ENCODE measurements at places on chromosomes 2 and 18.
A peak's percentile ranks its signal among the peaks of the same experiment; 100 is the strongest.

DNA sequence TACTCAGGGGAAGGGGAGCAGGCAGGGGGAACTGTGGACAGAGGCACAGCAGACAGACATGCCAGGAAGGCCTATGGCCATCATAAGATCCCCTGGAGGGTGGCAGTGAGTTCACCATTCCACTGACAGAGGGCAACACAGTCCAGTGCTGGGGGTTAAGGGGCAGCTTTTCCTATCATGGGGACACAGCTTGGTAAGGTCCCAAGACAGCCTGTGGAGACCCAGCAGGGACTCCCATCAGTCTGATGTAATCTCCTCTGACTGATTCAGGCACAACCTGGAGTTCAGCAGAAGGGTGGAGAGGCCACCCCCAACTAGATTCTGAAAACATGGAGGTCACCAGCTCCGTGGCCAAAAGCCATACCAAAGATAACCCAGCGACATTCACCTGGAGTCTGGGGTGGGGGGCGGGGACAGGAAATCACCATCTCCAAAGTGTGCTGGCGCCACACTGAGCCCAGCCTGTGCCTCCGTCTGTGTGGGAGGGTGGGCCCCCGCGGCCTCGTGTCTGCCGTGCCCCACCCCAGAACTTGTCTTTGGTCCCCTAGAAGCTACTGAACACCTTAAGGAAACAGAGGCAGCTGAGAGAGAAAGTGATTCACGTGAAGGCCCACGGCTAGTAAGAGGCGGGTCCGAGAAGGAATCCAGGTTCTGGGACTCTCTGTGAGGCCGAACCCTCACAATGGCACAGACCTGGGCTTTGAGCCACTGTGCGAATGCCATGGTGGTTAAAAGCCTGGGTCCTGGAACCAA, 28.6 kb downstream of the DNMT3A start:
- DNase-seq: no peak

DNA sequence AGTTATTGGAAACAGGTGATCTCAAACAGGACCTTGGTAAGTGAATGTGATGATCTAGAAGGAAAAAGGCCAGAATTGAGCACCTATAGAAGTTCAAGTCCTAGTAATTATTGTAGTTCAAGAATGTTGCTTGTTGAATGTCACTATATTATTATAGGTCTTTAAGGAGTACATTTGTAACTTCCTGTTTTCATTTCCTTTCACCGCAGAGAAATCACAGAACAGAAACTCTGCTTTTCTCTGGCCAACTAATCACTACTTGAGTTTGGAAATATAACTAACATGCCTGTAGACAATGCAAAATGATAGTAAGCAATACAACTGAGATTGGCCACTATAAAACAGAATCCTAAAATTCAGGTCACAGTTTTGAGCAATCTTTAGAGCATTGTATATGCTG, 61.8 kb upstream of the EFEMP1 start:
- DNase-seq: no peak

- DNase-seq: no peak
These were observed at the start of gene ITGB6 for GRCh38 chr2:160199683-160200389. TSS of gene ITGB6 (minus strand) at chr2:160200272. CDS start at chr2:160200063, 209 bp downstream.

DNA sequence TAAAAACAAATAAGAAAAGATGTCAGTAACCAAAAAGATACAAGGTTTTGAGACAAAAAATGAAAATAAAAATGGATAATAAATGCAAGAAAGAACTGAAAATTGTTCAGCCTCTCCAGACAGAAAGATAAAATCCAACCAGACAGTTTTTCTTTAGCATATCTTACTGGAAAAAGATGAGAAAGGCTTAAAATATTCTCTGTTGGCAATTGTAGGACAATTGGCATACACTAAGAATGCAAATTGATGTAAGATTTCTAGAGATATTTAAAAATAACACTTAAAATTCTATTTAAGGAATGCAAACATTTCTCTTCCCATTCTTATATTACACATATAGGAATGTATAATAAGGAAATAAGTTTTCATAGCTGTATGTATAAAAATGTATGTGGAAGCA, 590.6 kb downstream of the DSC3 start:
- no peak for DNase-seq

- DNase-seq: no peak
These were observed 73.9 kb downstream of the LBH start for GRCh38 chr2:30305235-30305634.

DNA sequence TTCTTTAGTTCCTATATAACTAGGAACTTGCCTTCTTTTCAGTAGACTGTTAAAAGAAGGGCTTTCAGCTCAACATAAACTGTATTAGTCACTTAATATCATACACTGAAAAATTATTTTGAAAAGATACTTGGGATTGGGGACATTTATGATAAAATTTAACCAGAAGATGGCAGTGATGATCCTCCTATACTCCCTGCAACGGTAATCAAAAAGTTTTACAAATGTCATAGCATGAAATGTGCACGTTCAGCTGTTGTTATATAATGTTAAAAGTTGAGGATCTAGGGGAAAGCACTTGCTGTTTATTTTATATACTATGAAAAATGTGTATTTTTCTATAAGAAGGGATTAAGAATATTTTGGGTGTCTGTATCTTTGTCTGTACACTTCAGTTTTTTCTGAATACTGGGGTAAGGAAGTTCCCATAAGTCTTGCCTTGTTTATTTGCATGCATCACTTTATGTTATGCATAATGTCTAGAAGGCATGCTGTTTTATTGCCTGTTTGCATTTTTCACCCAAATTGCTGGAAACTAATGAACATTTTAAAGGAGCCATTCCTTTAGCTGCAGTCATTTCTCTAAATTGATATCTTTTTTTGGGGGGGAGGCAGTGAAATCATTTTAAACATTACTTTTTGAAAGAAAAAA, 19.0 kb downstream of the DYNC1I2 start:
- DNase-seq: no peak

GRCh38 chr2:201057087-201057521, 14.4 kb downstream of the HYCC2 start:
- DNase-seq: no peak

DNA sequence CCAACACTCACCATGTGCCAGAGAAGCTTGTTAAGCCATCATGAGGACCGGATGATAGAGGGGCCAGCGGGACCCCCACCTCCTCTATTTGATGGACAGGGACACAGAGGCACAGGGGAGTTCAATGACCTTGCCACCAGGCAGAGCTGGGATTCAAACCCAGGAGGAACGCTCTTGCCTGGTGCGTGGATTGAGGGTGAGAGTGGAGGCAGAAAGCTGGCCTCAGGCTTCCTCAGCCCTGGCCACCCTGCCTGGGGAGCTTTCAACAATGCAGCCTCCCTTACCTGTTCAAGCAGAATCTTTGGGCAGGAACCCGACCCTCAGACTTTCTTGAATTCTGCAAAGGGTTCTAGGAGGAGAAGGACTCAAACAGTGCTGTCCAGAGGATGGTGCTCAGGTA, 39.9 kb upstream of the MAL start:
- no peak for DNase-seq

DNA sequence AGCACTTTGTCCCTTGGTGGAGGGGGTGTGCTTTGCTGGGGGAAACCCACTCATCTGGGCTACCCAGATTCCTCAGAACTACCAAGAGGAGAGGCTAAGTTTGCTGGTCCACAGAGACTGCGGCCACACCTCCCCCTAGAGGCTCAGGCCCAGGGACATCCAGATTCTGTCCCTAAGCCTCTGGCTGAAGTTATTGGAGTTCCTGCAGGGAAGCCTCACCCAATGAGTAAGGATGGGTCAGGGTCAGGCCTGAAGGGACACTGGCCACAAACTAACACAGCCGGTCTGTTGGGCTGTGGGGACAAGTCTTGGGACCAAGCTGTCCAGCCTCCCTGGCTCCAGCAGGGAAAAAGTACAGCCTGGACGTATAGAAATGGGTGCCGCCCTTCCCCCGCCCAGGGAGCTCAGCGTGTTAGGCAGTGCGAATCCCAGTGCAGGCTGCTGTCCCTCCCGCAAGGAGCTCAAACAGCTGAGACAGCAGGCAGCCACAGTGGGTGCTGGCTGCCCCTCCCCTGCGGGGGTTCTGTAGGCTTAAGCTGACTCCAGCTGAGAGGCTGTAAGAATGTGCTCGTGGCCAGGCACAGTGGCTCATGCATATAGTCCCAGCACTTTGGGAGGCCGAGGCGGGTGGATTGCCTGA, 86.9 kb upstream of the ARL5A start:
- no peak for DNase-seq

- DNase-seq: no peak
These were observed 38.2 kb downstream of the CASP8 start for GRCh38 chr2:201298462-201299052.

DNA sequence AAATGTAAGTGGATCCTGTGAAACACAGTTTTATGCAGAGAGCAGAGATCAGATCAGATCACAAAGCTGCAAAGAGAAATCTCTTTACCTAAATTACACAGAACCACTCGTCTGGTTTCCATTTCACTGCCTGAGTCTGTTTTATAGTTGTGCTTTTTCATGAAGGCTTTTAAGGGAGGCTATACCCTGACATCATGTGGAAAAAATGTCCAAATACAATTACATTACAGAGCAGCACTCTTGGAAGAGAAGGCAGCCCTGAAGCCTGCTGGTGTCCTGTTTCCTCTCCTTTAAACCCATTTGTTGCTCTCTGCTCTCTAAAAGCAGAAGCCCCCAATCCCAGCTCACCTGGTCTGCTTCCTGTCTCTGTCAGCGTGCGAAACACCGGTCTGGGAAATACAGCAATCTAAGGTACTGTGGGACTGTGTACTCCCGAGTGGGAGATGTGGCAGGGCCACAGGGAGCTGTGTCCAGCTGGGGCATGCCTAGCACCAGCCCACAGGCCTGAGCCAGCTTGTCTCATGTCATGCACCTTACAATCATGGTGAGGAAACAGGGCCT, 24.8 kb upstream of the ZFP36L2 start:
- DNase-seq: no peak

GRCh38 chr18:45061359-45061758, 380.7 kb downstream of the SETBP1 start:
- peak; percentile 12 for DNase-seq

DNA sequence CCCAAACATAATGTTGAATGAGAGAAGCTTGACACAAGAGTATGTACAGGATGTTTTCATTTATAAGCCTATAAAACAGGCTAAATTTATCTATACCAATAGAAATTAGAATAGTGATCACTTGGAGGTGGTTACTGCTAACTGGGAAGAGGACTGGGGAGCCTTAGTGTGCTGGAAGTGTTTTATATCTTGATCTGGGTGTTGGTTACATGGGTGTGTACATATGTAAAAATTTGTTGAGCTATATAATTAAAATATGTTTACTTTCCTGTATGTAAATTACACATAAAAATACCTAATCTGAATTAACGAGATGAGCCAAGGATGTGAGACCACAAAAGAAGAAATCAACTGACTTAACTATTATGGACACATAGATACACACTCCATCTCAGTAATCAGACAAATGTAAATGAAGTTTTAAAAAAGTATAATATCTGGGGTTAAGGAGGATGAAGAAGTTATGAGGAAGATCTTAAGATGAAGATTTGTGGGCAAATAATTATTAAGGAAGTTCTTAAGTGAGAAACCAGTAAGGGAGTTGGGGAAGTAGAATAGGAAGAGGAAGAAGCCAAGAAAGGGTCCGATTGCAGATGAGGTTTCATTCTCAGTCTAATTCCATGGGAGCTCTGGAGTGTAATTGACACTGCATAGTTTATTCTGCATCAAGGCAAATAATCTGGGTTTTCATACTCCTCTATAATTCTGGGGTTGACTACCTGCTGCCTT, 32.3 kb upstream of the NABP1 start:
- no peak for DNase-seq

DNA sequence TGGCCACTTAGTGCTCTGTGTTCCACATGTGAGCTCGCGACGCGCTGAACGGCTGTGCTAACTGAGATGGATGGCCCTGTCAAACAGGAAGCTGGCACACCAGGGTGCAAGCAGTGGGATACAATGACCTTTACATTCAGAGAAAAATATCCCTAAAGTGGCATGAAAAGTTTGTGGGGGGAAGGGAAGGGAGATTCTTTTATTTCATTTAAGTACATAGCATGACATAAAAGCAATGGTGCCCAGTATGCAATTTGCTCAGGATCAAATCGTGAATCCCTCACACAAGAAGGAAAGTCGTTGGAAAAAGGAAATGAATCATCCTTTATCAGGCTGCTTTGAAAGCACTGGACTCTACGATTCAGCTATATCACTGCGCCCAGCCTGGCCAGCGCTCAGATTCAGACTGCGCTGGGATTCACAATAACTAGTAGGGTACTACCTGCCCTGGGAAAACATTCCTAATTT, 26.0 kb downstream of the SATB2 start:
- DNase-seq: peak; percentile 33

All from nephron progenitor cell (in vitro differentiated cells).